Stimulated activated CD8-positive, alpha-beta memory T cell treated with anti-CD3 and anti-CD28 coated beads, Interleukin-15, amount 100 ng/mL, for 48 hours (primary cell): ENCODE measurements at places on chromosomes 3 and 15.

- no peak for DNase-seq
These were observed 44.0 kb upstream of the BCL6 start for GRCh38 chr3:187788984-187789857.

- DNase-seq = no peak
These were observed 631.0 kb upstream of the ALCAM start for GRCh38 chr3:104735691-104736090.

DNA sequence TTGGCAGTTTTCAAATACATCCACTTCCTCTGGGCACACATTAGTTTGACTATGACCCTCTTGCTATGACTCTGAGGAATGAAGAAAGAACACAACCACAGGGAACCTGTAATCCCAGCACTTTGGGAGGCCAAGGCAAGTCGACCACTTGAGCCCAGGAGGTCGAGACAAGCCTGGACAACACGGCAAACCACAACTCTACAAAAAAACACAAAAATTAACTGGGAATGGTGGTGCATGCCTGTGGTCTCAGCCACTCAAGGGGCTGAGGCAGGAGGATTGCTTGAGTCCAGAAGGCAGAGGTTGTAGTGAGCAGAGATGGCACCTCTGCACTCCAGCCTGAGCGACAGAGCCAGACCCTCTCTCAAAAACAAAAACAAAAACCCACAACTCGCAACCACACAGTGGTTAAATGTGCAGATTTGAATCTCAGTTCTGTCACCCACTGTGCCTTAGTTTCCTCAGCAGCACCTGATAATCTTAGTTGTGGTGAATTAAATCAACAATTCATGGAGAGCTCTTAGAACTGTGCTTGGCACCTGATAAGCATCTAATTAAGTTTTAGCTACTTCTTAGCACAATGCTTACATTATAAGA, 65.7 kb downstream of the MYLK start:
- no peak for DNase-seq

DNA sequence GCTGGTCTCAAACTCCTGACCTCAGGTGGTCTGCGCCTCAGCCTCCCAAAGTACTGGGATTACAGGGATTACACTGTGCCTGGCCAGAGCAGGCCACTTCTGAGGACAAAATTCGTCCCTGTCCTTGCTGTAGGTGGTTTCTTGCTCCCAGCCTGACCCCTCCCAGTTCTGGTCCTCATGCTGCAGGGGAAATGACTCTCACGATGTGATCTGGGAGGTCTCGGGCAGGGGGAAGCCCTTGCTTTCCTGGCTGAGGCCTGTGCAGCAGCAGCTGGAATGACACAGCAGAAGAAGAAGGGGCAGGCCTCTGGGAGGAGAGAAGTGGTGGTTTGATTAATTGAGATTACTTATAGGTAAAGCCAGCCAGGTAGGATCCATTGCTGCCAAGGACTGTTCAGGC, 39.3 kb downstream of the MEGF11 start:
- no peak for DNase-seq

GRCh38 chr3:113626503-113627371, 69.7 kb downstream of the USF3 start:
- DNase-seq = no peak

DNA sequence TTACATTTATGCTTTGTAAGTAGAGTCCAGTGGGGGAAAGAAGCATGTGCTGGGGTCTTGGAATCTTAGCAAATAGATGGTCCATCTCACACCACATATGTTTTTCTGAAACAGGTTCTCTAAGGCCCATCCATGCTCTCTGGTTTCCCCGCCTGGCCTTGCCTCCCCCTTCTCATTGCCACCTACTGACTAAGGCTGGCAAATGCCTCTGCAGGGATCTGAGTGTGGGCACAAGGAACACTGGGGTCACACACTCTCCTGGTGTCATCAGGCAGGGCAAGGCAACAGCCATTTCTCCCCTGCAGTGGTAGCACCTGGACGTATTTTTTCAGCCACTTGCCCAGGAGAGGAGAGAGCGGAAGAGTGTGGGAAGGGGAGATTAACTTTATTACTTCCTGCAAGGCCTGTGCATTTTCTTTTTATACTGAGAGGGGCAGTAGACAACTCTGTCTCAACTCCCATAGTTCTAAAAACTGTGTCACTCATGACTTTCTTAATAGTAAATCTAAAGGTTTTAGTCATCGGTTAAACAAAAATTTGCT, 804.2 kb upstream of the NECTIN3 start:
- DNase-seq = no peak

GRCh38 chr3:153096731-153097131, 65.3 kb upstream of the RAP2B start:
- no peak for DNase-seq
